ENCODE measurements at places on chromosomes 2 and 18. TPM values are rescaled to one million over a fixed set of nuclear protein-coding genes. Genes with fewer than 3 reads are reported as not detected.

Gene STK11IP
- total RNA-seq = 9.0 TPM

Gene IL1A
- 1.2 TPM for total RNA-seq

Gene FAM124B
- 125 TPM for total RNA-seq

Gene NEUROD1
- total RNA-seq = not detected

Gene CCDC102B
- 0.93 TPM for total RNA-seq

Gene CNTNAP5
- not detected for total RNA-seq

Gene SLC8A1
- total RNA-seq = 7.0 TPM

Gene ANKRD44
- total RNA-seq = 15.8 TPM

Gene GAD1
- 0.14 TPM for total RNA-seq

Gene OSR1
- total RNA-seq = 0.07 TPM

Gene GCKR
- 9.6 TPM for total RNA-seq

Gene TNFRSF11A
- 5.5 TPM for total RNA-seq

Data from thoracic aorta endothelial cell (primary cell).